ENCODE measurements at places on chromosomes 4 and X. TPM values are rescaled to one million over a fixed set of nuclear protein-coding genes. Genes with fewer than 3 reads are reported as not detected.

- peak overlapping the region; percentile 97 for H3K27ac ChIP-seq
- peaks cover 13% of the 10 kb centered on the region for H3K4me1 ChIP-seq
- peak; percentile 56 for DNase-seq
- H3K4me3 ChIP-seq = peak overlapping the region; percentile 41
Observed at GRCh38 chrX:136168929-136169735, 21.8 kb downstream of the FHL1 start.

EVC2 gene
- 21.4 TPM for total RNA-seq

DNA sequence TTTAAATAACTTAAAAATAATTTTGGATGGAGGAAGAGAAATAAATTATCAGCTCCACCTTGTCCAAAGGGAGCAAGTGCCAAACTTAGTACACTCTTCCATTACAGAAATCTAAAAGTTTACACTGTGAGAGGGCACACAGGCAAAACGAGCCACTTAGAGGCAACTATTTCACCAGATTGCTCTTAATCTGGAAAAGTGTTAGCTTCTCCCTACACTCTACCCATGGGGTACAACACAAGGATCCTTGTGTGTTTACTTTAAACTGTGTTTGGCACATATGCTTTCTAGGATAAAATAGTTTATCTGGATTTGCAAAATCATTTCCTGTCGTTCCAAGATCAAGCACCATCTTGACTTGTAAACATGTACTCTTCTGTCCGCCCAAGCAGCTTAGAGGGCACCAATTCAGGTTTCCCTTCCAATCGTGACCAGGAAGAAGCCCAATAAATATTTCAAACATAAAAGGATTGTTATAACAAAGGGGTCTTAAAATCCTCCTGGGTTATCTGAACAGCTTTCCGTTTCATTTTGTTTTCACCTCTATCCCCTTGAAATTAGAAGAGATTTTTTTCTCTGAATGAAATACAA is 29.0 kb upstream of the KDR start:
- H3K36me3 ChIP-seq = no peaks in the 10 kb centered on the region
- H3K27ac ChIP-seq = no peak overlapping the region
- H3K27me3 ChIP-seq = no peaks in the 10 kb centered on the region
- no peak overlapping the region for H3K4me3 ChIP-seq

GRCh38 chr4:22345678-22346077 is 170.2 kb downstream of the ADGRA3 start:
- no peaks in the 10 kb centered on the region for H3K27me3 ChIP-seq
- H3K36me3 ChIP-seq = no peaks in the 10 kb centered on the region
- no peaks in the 10 kb centered on the region for H3K4me1 ChIP-seq
- H3K27ac ChIP-seq = no peak overlapping the region
- no peak for DNase-seq
- H3K4me3 ChIP-seq = no peak overlapping the region

DNA sequence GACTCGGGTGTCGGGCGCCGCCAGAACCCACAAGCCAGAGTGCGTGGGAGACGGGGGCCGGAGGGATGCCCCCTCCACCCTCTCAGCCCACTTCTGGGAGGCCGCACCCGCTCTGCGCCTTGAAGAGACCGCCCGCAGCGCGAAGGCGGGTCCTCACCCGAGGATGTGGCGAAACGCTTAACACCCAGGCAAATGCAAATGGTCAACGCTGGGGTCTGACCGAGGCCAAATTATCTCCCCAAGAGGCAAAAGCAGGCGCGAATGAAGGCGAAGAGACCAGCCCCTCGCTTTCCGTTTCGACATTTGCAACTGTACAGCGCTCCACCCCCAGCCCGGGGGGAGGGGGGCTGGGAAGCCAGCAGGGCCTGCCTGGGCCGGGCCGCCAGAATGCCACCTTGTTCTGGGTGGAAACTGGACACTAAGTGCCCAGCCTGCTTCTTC is 137.7 kb upstream of the ZIC3 start:
- H3K4me3 ChIP-seq = peak overlapping the region; percentile 74
- no peak overlapping the region for H3K27ac ChIP-seq
- no peaks in the 10 kb centered on the region for H3K36me3 ChIP-seq
- H3K4me1 ChIP-seq = peaks cover 7% of the 10 kb centered on the region
- H3K27me3 ChIP-seq = no peaks in the 10 kb centered on the region

Measured in thoracic aorta (tissue), 2 donors.